ENCODE measurements at places on chromosomes 4 and X.
A peak's percentile ranks its signal among the peaks of the same experiment; 100 is the strongest.

DNA sequence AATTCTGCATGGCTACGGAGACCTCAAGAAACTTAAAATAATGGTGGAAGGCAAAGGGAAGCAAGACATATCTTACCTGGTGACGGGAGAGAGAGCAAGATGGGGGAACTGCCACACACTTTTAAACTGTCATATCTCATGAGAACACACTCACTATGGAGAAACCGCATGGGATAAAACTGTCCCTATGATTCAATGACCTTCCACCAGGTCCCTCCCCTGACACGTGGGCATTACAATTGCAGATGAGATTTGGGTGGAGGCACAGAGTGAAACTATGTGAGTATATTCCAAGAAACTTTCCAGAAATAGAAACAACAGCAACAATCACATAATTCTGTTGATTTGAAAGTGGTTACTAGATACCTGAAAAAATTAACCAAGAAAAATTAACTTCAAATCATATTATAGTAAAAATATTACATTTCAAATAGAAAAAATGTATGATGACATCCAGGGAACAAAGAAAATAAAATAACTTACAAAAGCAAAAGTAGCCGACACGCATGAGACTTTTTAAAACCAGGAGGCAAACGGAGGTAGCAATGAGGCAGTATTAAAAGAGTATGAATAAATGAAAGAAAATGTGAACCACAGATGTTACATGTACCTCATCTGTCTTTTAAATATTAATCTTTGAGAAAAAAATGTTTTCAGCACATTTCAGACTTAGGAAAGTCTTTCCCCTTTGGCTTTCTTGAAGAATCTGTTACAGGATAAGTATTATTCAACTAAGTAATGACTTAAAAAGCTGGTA is 879.5 kb downstream of the TECRL start:
- DNase-seq, result no peak

- DNase-seq, result no peak
Observed at GRCh38 chr4:95601356-95601755, 52.6 kb upstream of the UNC5C start.

DNA sequence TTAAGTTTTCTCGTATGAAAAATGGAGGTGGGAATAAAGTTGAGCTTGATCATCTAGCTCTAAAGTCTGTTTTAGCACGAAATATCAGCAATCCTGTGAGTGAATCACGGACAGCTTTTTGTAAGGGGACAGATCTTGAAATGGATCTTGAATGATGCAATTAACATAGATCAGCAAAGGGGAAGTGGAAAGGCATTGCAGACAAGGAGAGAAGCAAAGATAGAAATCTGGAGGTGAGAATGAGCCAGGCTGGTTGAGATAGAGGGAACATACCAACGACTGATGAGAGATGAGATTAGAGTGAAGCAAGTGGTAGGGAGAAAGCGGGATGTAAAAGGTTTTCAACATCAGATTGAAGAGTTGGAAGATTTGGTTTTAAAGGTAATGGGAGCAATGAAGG is 4.6 kb upstream of the DGKK start:
- DNase-seq, result no peak

DNA sequence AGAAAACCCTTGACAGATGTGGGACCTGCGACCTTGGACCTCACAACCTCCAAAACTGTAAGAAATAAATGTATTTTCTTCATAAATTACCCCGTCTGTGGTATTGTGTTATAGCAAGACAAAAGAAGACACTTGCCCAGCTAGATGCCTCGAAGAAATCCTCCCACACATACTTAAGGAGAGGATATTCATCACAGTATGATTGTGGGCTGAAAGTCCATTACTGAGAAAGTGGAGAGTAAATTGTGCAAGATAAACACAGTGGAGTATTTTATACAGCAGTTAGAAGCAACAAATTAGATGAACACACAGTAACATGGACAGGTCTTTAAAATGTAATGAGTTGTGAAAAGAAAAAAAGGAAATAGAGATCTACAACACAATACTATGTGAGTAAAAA is 25.8 kb upstream of the PLA2G12A start:
- DNase-seq, result no peak

DNA sequence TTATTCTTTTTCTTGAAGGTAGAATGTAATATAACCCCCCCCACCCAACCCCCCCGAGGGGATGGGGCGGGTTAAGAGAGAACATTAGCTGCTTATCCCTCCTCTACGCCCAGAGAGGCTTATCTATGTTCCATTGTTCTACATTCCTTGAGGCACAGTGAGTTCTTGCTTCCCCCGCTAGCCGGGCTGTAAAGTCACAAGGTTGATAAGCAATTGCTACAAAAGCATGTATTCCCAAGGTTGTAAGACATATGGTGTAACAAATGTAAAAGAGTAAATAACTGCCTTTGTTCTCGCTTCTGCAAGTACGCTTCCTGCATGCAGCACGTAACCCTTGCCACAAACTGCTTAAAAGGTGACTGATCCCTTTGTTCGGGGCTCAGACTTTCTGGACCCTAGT is 8.2 kb downstream of the DCAF8L2 start:
- no peak for DNase-seq

GRCh38 chr4:128355305-128355704 is 67.7 kb upstream of the PGRMC2 start:
- no peak for DNase-seq

DNA sequence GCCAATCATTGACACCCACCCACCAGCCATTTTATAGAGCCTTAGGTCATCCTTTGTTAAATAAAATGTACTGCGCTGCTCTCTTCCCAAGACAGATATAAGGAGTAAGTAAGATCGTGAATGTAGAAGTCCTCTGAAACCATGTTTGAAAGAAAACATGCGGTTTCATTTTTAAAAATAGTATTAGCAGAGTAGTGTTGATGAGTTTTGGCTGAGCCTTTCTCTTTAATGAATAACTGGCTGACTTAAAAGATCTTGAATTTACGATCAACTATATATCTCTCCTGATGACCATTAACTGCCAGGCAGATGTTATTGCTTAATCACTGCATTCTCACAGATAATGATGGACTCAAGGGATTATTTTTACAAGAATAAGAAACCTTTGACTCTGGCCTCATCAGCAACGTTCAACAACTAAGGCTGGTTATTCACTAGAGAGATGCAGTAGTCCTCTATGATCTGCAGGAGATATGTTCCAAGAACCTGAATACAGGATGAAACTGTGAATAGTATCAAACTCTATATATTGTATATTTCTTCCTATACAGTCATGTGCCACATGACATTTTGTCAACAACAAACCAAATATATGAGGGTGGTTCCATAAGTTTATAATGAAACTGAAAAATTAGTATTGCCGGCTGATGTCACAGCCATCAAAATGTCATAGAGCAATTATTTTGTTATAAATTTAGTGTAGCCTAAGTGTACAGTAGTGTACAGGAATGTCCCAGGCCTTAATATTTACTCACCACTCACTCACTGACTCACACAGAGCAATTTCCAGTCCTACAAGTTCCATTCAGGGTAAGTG is 80.8 kb downstream of the FAM13A start:
- DNase-seq, result no peak

- no peak for DNase-seq
Observed at GRCh38 chr4:25970691-25971432, 56.8 kb downstream of the SMIM20 start.

DNA sequence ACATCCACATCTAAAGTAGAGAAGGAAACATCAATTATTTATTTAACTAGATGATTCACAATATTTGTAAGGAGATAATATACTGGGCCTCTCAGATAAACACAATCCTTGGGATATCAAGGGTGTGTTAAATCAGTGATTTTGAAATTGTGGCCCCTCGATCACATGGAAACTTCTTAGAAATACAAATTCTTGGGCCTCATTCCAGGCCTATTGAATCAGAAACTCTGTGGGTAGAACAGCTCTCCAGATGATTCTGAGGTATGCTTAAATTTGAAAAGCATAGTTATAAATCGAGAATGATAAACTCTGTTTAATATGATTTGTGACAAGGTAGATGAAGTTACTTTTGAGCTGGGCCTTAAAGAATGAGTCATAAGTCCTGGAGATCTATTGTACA is 64.3 kb upstream of the GPR174 start:
- DNase-seq, result no peak

GRCh38 chrX:39322496-39322895 is 521.2 kb downstream of the MID1IP1 start:
- DNase-seq, result no peak

GRCh38 chr4:7854697-7855370 is 84.8 kb downstream of the AFAP1 start:
- DNase-seq, result no peak

DNA sequence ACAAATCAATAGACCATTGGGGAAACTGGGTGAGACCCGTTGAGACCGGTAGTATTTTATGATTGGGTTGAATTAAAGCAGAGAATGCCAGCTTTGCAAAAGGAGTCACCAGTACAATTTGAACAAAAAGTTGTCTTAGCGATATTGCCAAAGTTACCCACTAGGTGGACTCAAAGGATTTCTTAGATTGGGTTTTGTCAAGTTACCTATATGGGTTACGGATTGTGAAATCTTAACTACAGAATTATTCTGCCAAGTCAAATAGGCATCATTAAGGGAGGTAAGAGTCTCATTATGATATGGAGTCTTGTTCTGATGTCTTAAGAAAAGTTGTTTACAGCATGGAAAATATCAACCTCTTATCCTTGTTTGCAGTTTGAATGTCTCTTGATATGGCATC is 15.0 kb upstream of the CT47A1 start:
- DNase-seq, result no peak

- DNase-seq, result no peak
Observed at GRCh38 chr4:139324620-139325019, 22.3 kb upstream of the NDUFC1 start.

GRCh38 chrX:118780509-118780908 is 43.1 kb upstream of the ZCCHC12 start:
- no peak for DNase-seq

- no peak for DNase-seq
Observed at GRCh38 chr4:47510506-47511143, 25.6 kb downstream of the ATP10D start.

DNA sequence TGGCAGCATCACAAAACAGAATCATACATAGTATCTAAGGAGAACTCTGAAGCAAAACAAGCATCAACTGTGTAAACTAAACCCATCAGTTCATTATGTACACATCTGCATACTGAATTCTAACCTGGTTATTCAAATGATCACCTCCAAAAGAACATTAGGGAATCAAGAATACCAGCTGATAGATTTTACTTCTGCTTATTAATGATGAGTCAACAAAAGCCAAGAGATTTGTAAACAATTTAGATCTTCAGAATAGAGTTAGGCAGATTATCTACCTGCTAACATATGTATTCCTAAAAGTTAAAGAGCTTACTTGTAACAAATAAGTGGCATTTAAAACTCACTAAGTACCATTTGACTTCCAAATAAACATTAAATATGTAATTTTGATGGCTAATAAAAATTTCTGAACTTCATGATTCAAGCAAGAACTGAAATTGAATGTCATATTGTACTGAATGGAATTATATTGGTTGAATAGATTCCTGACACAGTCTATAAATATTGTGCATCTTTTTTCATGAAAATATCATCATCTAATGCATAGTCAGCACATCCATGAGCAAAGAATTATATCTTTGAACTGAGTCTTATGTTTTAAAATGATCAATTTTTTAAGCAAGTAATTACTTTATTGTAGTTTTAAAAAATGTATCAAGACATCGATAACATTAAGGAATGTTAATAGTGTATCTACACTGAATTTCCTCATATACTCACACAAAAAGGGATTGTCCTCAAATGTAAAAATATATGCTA is 470.5 kb downstream of the GRXCR1 start:
- DNase-seq, result no peak

DNA sequence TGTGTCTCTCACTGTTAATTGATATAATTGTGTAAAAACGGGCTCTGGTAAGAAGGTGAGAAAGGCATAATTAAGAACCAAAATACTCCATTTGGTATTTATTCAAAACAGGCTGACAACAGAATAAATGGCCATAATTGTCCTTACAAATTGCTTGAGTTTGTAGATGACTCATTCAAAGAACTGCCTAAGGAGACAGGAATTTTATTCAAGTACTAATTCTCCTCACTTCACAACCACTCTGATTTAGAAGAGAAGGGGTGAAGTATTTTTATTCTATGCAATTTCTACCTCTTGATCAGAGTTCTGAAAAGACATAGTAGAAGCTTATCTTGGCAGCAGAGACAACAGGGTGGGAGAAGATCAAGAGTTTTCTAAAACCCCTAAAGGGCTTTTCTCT is 43.1 kb downstream of the ATP11C start:
- no peak for DNase-seq

- no peak for DNase-seq
Observed at GRCh38 chr4:95701500-95702170, 138.3 kb upstream of the PDHA2 start.

- DNase-seq, result peak; percentile 51
Observed at GRCh38 chr4:139530833-139531427, 25.1 kb downstream of the SETD7 start.

DNA sequence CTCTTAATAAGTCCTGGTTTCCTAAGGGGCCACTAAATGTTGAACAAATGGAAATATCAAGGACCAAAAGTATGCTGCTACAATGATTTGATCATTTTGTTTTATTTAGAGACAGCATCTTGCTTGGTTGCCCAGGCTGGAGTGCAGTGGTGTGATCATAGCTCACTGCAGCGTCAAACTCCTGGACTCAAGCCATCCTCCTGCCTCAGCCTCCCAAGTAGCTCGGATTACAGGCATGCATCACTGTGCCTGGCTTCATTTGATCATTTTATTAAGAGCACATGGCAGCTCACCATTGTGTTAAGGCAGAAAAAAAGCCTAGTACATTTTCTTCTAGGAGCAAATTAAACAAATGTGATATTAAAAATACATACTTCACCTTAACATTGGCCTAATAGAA is 52.7 kb downstream of the DCLK2 start:
- peak; percentile 59 for DNase-seq

GRCh38 chr4:86441175-86441936 is 81.5 kb upstream of the MAPK10 start:
- no peak for DNase-seq

DNA sequence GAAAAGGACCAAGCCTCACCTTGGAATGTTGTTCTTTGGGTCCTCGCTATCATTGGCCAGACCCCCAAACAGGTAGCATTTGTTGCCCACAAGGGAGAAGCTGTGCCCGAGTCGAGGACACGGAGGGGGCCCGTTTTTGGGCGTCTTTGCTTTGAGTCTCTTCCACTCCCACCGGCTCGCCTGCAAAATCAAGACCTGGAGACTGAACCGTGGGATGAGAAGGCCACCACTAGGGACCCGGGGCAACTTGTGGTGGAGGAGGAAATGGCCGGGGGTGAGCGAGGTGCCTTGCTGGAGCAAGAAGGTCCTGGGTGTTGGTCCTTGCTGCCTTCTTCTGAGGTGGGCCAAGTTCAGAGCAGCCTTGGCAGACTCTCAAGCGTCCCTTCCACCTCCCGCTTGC is 7.5 kb downstream of the HCFC1 start:
- no peak for DNase-seq

GRCh38 chrX:129585691-129586090 is 45.6 kb downstream of the OCRL start:
- no peak for DNase-seq

GRCh38 chrX:31604629-31605221 is 532.9 kb upstream of the FTHL17 start:
- DNase-seq, result no peak

- DNase-seq, result no peak
Observed at GRCh38 chrX:135632353-135632752, 81.1 kb upstream of the CT45A1 start.
